CD4-positive, alpha-beta T cell (primary cell): ENCODE measurements at places on chromosomes 6 and 20.
A peak's percentile ranks its signal among the peaks of the same experiment; 100 is the strongest.

- no peak for DNase-seq
These were observed 778.4 kb upstream of the GJE1 start for GRCh38 chr6:141354191-141354955.

GRCh38 chr6:7580537-7580926 lies 9.5 kb upstream of the SNRNP48 start:
- DNase-seq: no peak

GRCh38 chr20:64079273-64080012 lies at the start of gene RGS19:
Gene RGS19 (minus strand): TSS chr20:64079518. CDS start chr20:64076886, 2,632 bp downstream.
- peak; percentile 67 for DNase-seq

DNA sequence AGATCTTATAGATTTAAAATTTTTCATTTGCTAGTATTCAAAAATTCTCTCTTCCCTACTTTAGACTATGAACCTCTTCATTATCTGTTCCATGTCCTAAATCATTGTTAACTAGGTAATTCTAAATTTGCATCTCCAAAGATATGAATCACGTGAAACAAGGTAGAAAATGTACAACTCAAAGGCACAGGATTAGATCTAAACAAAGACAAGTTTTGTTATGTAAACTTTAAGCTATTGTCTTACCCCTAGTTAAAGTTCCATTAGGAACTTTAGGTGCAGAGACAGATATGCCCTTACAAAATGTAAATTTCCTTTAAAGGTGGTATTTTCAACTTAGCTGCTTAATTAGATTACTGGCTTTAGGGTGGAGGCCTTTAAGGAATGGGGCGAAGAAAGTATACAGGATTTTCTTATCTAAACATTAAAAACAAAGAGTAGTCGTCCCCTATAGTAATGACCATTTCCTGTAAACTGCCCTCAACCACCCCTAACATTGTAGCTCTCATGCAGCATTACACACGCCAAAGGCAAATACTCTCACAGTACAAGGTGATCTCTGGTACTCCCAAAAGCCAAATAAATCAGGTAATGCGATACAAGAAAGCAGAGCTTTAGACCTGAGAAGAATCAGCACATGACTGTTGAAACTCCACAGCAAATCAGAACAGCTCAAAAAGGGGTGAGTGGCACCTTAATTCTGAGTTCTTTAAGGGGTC lies 57.4 kb upstream of the MRAP2 start:
- DNase-seq: no peak

GRCh38 chr6:110053395-110054240 lies 75.5 kb downstream of the GPR6 start:
- no peak for DNase-seq

- DNase-seq: no peak
These were observed 250.8 kb downstream of the LAMA2 start for GRCh38 chr6:129133770-129134192.

- no peak for DNase-seq
These were observed 10.3 kb upstream of the DST start for GRCh38 chr6:56652994-56653393.

DNA sequence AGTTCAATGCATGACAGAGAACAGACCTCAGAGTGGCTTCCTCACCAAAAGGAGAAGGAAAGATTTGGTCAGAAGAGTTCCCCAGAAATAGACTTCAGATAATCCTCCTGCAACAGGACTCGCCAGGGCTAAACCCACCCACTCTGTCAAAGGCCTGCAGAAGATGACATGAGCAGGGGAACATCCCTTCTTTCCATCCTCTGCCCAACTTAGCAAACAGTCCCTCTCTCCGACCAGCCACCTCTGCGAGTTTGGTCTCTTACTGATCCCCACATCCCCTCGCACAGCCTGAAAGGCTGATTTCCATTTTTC lies 7.5 kb downstream of the NFATC2 start:
- DNase-seq: no peak

GRCh38 chr6:99821164-99821563 lies 172.9 kb downstream of the MCHR2 start:
- DNase-seq: no peak

- no peak for DNase-seq
These were observed 668.9 kb upstream of the CITED2 start for GRCh38 chr6:140043357-140043756.

- DNase-seq: no peak
These were observed 723.2 kb downstream of the EPM2A start for GRCh38 chr6:145012039-145012662.
